ENCODE measurements at places on chromosomes 4 and X.

- DNase-seq = no peak
Observed at GRCh38 chr4:141389649-141390048, 169.0 kb downstream of the ZNF330 start.

- DNase-seq = no peak
Observed at GRCh38 chr4:7392438-7393421, 42.0 kb downstream of the PSAPL1 start.

GRCh38 chr4:108351791-108352190 lies 183.1 kb upstream of the LEF1 start:
- DNase-seq = no peak

GRCh38 chr4:53205970-53206369 lies 159.9 kb downstream of the SCFD2 start:
- DNase-seq = no peak

- DNase-seq = peak; percentile 48
Observed at GRCh38 chr4:86496094-86497080, 97.7 kb upstream of the PTPN13 start.

GRCh38 chr4:37392521-37393255 lies 148.1 kb downstream of the NWD2 start:
- no peak for DNase-seq

DNA sequence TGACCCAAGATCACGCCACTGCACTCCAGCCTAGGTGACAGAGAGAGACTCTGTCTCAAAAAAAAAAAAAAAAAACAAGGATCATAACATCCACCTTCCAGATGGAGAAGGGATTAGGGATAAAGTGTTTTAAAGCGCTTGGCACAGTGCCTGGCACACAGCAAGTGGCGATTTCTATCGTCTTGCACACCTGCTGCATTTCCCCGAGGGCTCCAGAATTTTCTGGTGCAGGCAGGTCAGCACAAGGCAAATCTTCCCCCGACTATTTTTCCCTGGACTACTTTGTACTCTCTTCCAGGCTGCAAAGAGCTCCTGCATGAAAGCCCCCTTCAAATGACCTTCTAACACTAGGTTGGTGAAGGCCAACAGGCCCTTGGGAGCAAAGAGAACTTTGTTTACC lies 57.3 kb downstream of the APBB2 start:
- DNase-seq = no peak

DNA sequence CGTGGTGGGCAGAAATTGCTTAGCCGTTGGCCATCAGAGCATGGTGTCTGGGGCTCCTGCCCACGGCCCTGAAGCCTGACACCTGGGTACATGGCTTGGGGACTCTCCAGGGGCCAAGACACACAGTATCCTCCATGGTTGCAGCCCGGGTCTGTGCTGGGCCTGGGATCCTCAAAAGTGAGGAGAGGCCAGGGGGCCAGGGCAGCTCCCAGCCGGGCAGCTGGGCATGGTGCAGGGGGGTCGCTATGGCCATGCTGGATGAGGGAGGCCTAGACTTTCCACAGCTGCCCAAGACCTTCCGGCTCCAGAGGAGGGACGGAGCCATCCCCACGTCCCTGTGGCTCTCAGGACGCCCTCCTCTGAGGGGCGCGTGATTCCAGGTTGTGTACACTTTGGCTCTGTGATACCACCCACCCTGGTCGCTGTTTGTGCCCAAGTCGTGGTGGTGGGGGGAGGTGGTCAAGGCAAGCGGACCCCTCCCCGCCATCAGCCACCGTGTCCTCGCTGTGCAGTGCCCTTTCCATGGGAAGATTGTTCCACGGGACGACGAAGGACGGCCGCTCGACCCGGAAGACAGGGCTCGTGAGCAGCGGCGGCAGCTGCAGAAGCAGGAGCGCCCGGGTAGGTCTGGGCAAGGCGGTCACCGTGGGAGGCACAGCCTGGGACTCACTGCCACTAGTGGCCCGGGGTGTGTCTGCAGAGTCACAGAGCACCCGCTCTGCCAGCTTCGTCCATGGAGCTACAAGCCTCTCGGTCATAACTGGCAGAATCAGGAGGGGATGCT lies 25.7 kb downstream of the NKX1-1 start:
- DNase-seq = no peak

GRCh38 chr4:130559268-130559667 lies 1463.3 kb downstream of the C4orf33 start:
- DNase-seq = no peak

Measured in GM20000 (cell line).